ENCODE measurements at places on chromosomes 2 and 18. TPM values are rescaled to one million over a fixed set of nuclear protein-coding genes. Genes with fewer than 3 reads are reported as not detected.

DNA sequence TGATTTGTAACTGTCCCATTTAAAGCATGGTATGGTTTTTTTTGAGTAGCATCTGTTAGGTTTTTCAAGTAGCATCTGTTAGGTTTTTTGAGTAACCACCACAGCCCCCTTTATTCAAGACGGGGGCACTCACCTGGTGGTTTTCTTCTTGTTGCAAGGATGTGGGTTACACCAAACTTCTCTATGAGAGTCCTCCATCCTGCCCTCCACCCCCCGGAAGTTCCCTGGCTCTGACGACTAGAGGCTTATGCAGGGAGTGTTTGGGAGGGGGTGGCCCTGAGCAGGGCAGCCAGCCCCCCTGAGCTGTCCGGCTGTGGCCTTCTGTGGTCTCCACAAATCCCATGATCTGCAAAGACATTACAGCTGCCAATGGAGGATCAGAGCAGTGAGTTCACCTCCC, 39.3 kb downstream of the MTCL1 start:
- no peaks in the 10 kb centered on the region for H3K4me1 ChIP-seq
- no peaks in the 10 kb centered on the region for H3K36me3 ChIP-seq
- DNase-seq, result no peak
- H3K27me3 ChIP-seq, result no peaks in the 10 kb centered on the region

- DNase-seq, result no peak
- no peak overlapping the region for H3K27ac ChIP-seq
- peaks cover 16% of the 10 kb centered on the region for H3K4me1 ChIP-seq
- no peaks in the 10 kb centered on the region for H3K36me3 ChIP-seq
Measured at GRCh38 chr2:190354003-190354690, 10.8 kb downstream of the INPP1 start.

DNA sequence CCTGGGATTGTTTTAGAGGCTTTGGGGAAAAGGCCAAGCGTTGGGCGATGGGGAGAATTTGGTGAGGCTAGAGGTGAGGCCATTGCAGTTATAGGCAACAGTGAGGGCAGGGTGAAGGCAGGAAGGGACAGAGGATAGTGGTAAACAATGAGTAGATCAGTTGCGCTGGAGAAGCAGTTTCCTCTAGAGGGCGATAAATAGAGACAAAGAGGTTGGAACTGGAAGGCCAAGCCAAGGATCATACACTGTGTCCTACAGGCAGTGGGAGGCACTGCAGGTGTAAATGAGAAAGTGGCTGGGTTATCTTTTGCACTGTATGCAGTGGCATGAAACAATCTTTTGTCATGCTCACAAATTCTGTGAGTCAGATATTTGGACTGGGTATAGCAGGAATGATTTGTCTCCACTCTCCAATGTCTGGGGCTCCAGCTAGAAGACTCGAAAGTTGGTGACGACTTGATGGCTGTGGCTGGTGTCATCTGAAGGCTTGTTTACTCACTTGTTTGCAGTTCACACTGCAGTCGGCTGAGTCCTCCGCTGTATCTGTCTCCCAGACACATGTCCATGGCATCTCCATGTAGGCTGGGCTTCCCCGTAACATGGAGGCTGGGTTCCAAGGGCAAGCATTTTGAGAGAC, 82.1 kb downstream of the TNP1 start:
- peaks cover 17% of the 10 kb centered on the region for H3K4me1 ChIP-seq
- no peaks in the 10 kb centered on the region for H3K27me3 ChIP-seq
- no peak overlapping the region for H3K4me3 ChIP-seq
- no peaks in the 10 kb centered on the region for H3K36me3 ChIP-seq
- no peak overlapping the region for H3K27ac ChIP-seq

- peaks cover 24% of the 10 kb centered on the region for H3K4me1 ChIP-seq
- DNase-seq, result no peak
- no peak overlapping the region for H3K4me3 ChIP-seq
- H3K27ac ChIP-seq, result no peak overlapping the region
- no peaks in the 10 kb centered on the region for H3K27me3 ChIP-seq
- peaks cover 30% of the 10 kb centered on the region for H3K36me3 ChIP-seq
Measured at GRCh38 chr18:49490246-49490762, 3.3 kb upstream of the C18orf32 start.

- H3K4me3 ChIP-seq, result no peak overlapping the region
- H3K4me1 ChIP-seq, result no peaks in the 10 kb centered on the region
- H3K36me3 ChIP-seq, result no peaks in the 10 kb centered on the region
- no peak for DNase-seq
Measured at GRCh38 chr2:82256983-82257632, 1952.6 kb upstream of the LRRTM1 start.

GRCh38 chr2:58739033-58739432, 497.9 kb upstream of the FANCL start:
- H3K27me3 ChIP-seq, result no peaks in the 10 kb centered on the region
- DNase-seq, result no peak
- no peaks in the 10 kb centered on the region for H3K4me1 ChIP-seq
- no peaks in the 10 kb centered on the region for H3K36me3 ChIP-seq
- H3K4me3 ChIP-seq, result no peak overlapping the region

GRCh38 chr2:132038179-132038882, 123.4 kb downstream of the ANKRD30BL start:
- DNase-seq, result no peak
- H3K27me3 ChIP-seq, result peaks cover 8% of the 10 kb centered on the region
- H3K4me1 ChIP-seq, result no peaks in the 10 kb centered on the region
- no peaks in the 10 kb centered on the region for H3K36me3 ChIP-seq
- H3K4me3 ChIP-seq, result no peak overlapping the region
- no peak overlapping the region for H3K27ac ChIP-seq

DNA sequence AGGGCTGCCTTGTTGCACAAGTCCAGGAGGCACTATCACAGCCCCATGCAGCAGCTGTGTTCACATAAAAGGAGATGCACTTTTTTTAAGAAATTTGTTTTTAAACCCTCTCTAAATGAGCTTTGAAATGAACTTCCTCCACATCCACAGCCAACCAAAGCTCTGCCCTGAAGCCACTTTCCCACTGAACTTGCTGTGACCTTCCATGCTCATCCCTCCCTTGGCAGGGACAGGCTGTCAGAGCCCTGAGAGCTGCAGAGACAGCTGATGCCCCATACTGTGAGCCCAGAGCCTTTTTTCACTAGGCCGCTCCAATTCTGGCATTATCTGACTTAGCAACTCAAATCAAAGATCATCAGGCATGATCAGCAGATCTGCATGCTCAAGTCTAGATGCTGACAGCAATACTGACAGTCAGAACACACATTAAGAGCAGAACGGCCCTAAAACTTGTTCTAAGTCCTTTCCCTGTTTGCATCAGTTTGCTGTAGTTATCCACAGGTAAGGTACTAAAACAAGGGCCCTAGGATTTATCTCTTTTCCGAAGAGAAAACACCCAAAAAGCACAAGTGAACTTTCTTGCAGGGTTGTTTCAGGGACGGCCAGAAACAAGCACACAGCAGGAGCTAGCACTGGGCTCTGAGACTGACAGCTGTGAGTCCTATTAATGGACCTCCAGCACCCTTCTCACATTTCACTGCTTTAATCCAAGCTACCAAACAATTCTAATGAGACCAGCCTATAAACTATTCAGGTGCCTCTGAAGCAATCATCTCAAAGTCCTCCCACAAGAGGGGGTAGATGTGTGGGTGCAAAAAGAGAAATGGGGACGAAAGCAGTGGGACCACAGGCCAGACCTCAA, 34.9 kb downstream of the RNU4ATAC start:
- H3K27me3 ChIP-seq, result no peaks in the 10 kb centered on the region
- no peak overlapping the region for H3K27ac ChIP-seq
- no peak for DNase-seq
- no peaks in the 10 kb centered on the region for H3K36me3 ChIP-seq
- H3K4me1 ChIP-seq, result peaks cover 30% of the 10 kb centered on the region

DNA sequence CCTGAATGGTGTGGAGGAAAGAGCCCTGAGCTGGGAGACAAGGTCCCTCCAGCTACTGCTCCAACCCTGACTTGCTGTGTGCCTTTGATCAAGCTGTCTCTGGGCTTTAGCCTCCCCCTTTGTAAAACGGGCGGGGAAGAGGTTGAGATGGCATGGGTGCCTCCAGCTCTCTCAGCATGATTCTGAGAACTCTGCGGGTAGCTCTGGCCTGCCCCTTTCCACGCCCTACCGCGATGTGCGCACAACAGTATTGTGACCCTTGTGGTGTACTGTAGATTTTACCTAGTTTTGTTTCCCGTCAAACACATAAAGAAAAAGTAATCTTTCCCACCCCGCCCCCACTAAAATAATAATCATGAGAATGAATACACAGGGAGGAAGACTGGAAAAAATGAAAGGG, 5.3 kb downstream of the CD8A start:
- H3K36me3 ChIP-seq, result no peaks in the 10 kb centered on the region
- H3K27me3 ChIP-seq, result peaks cover 5% of the 10 kb centered on the region
- H3K4me3 ChIP-seq, result no peak overlapping the region
- no peak overlapping the region for H3K27ac ChIP-seq
- no peak for DNase-seq

DNA sequence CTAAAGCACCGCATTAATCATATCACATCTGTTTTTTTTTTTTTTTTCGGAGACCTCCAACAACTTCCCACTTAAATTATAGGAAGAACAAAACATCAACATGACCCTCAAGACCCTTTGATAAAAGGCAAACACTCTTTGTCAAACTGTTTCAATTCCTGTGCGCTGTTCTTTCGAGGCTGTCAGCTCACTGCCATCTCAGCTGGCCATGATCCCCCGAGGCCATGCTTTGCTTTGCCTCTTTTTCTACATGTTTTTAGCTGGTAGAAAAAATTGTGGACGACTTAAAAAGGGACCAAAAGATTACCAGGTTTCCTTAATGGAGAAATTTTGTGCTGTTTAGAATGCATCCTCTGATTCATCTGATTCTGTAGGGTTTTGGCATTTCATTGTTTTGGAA, 138.2 kb downstream of the DPP10 start:
- no peak for DNase-seq
- H3K4me1 ChIP-seq, result no peaks in the 10 kb centered on the region
- H3K4me3 ChIP-seq, result no peak overlapping the region
- H3K27ac ChIP-seq, result no peak overlapping the region
- no peaks in the 10 kb centered on the region for H3K27me3 ChIP-seq

DNA sequence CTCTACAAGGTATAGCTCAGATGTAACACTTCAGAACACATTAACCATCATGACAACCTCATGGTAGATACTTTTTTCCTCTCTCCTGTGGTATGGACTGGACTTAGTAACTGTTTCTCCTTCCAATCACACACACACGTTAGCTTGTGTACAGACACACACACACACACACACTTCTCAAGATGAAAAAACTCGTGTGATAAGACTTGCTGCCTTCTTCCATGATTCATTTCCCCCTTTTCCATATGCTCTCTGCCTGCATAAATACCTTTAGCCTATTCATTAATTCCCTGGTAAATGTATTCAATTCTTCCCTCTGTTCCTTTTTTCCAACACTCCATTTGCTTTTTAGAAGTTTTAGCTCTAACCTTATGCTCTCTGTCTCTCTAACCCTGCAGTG, 118.9 kb upstream of the TANK start:
- H3K27me3 ChIP-seq, result no peaks in the 10 kb centered on the region
- no peaks in the 10 kb centered on the region for H3K36me3 ChIP-seq
- peaks cover 12% of the 10 kb centered on the region for H3K4me1 ChIP-seq

NDUFV2 gene
- 103 TPM for total RNA-seq

SDC1 gene
- 21.9 TPM for total RNA-seq

EN1 gene
- not detected for total RNA-seq

TMEM37 gene
- total RNA-seq, result 50.2 TPM

CTDP1 gene
- total RNA-seq, result 20.2 TPM
